HS-27A (cell line): ENCODE measurements at places on chromosomes 3 and 15.
A peak's percentile ranks its signal among the peaks of the same experiment; 100 is the strongest.

DNA sequence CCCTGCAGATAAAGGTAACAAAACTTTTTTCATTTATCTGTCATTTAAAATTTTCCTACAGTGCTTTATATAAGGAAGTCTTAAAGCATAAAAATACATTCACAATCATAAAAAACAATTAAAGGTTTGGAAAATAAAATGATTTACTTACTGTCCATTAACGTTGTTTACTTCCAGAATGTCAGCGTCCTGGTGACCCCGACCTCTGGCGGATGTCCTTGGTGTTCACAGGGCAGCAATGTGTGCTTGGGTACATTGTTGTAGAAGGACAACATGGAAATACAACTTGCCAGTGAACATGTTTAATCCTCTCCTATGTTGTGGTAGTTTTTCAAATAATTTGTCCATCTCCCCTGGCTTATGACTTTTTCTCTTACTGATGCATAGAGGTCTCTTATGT is 168.8 kb upstream of the NDN start:
- DNase-seq: no peak

- DNase-seq: peak; percentile 63
Observed at GRCh38 chr3:152268555-152269055, at the start of gene MBNL1. Gene MBNL1 (plus strand): TSS chr3:152268929. CDS start chr3:152300194, 31,265 bp downstream.

GRCh38 chr3:49871531-49872153 is 1.9 kb upstream of the CAMKV start:
- DNase-seq: no peak

- DNase-seq: no peak
Observed at GRCh38 chr3:142608631-142609030, 12.4 kb downstream of the PLS1 start.

DNA sequence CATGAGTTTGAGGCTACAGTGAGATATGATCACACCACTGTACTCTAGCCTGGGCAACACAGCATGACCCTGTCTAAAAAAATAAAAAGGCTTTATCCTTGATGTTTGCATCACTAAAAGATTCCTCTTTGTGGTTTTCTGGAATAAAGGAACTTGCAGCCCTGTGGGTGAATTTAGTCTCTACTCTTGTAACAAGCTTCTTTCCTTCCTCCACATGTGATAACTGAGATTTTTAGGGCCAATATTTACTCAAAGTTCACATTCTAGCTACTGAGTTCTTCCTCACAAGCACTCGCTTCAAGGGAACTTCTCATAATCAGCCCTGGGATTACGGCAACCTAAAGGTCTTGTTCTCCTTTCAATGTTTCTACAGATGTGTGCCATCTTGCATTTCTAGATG is 24.6 kb downstream of the COMMD2 start:
- no peak for DNase-seq

DNA sequence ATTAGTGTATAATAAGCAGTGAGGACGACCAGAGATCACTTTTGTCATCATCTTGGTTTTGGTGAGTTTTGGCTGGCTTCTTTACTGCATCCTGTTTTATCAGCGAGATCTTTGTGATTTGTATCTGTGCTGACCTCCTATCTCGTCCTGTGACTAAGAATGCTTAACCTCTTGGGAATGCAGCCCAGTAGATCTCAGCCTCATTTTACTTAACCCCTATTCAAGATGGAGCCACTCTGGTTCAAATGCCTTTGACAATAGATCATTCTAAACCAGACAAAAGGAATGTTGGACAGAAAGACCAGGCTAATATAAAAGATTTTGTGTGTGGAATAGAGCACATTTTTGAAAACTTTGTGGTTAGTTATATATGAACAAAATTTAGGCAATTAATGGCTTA is 618.5 kb upstream of the BCHE start:
- DNase-seq: no peak

GRCh38 chr15:52362497-52362896 is 66.9 kb upstream of the MYO5C start:
- no peak for DNase-seq

DNA sequence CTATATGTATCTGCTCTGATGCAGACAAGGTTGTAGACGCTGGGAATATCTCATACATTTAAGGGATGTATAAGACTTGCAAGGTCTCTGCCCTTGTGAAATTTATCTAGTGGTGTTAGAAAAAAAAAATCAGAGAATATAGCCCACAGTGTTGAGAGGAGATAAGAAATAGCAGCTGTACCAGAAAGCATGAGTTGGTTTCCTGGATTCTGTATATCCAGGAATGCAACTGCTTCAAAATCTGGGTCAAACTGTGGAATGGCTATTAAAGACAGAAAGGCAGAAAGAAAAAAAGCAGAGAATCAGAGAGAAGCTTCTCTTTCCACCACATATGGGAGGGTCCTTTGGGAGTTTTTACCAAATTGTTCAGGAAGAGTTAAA is 1.5 kb upstream of the TMEM212 start:
- DNase-seq: no peak

DNA sequence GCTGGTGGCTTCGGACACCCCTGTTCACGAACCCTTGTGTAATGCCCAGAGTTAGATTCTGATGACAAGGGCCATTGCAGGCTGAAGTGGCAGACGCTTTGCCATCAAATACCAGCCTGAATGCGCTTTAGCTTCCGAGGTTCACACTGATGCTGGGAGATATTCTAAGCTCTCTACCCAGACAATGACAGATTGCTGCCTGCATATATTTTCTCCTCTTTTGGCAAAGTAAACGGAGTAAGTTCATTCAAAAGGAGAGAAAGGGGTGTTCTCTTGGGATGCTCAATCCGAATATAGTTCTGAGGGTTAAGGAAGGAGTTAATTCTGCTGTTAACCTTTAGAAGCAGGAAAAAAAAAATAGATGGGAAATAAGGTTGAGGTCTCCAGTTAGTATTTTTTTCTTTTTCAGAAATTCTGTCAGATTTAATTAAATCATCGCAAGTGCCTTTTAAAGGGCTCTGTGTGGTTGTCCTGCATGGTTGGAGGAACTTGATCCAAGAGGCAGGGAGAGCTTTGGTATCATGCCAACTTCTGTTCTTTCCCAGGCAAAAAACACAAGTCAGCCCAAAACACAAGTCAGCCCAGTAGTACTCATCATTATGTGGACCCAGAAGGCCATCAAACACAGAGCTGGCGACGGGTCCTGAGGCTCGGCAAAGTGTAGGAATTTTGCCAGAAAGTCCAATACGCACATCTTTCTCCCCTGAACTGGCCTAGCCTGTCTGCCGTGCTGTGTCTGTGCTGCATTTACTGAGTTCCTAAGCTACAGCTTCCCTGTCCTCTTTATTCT is 70.9 kb upstream of the ST8SIA2 start:
- no peak for DNase-seq

DNA sequence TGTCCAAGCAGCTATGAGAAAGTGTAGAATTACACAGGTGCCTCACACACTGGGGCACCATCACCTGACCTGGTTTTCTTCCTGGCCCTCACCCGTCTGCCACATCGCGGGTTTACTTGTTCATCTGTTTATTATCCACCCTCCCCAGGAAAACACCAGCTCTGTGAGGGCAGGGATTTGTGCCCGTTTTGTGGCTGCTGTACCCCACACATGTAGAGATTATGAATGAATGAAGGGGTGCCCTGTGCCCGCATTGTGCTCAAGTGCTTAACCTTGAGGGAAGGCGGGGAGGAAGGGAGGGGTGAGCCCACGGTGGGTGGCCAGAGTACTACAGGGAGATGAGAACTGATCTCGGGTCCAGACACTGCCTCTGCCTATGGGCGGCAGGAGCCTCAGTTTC is 108.4 kb downstream of the WNT7A start:
- no peak for DNase-seq

DNA sequence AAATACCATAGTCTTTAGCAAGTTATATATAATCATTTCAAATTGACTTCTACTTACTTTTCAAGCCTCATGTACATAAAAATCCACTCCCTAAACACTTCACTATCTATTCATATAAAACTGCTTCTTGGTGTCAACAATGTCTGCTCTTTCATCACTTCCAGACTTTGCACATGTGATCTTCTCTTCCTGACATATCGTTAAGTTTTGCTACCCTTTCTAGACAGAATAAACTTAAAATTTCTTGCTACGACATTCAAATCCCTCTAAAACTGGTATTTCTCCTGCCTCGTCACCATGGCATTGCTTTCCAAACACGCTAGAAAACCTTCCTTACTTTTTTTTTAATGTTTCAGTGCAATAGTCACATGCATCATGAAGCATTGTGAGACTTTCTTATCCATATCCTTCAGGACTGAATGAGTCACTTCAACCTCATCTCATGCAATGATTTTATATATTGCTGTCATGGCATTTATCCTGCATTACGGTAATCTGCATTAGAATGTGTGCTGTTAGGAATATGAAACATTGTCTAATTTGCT is 122.8 kb downstream of the GMNC start:
- no peak for DNase-seq

GRCh38 chr15:26103002-26103404 is 239.9 kb upstream of the ATP10A start:
- DNase-seq: no peak

GRCh38 chr3:189898559-189899153 is 222.0 kb downstream of the P3H2 start:
- DNase-seq: no peak

GRCh38 chr3:107970993-107971580 is 119.7 kb downstream of the CD47 start:
- no peak for DNase-seq

GRCh38 chr15:48242015-48242414 is 35.9 kb downstream of the SLC12A1 start:
- DNase-seq: no peak

DNA sequence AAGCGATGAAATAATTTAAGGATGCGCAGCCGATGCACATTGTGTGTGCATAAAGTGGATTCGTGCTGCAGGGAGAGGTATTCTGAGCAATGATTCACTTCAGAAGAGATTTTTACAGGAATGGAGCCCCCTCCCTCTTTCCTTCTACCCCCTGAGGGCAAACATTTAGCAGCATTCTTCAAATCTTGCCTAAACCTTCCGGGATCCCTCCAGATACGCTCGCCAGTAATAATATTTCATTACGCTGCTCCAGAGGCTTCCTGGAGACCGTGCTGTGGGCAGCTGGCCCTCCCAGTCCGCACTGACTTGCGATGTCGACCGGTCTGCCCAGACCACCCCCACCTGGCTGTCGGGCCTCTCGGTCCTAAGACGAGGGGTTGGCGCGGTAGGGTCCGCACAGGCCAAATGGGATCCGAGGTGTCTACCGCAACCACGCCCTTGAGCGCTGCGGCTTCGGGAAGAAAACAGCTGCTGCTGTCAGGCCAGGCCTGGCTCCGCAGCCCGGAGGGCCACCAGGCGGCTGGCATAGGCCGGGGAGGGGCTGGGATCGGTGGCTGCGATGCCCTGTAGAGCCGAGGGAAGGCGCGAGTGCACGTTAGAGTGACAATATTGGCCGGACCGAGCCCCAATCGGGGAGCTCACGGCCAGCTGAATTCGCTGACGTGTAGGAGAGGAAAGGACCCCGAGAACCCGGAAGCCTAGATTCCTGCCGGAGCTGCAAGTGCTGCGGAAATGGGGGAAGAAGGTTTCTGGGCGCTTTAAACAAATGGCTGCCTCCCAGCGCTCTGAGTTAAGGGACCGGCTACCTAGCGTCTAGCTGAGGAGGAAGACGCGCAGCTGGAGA is 14.3 kb downstream of the ZIC4 start:
- no peak for DNase-seq

GRCh38 chr3:131390331-131390730 is 8.8 kb downstream of the NUDT16 start:
- no peak for DNase-seq

- no peak for DNase-seq
Observed at GRCh38 chr3:65950340-65951326, 88.1 kb downstream of the MAGI1 start.

- no peak for DNase-seq
Observed at GRCh38 chr3:174937478-174937877, 78.3 kb downstream of the NAALADL2 start.

GRCh38 chr3:53065841-53066480 is 20.1 kb upstream of the SFMBT1 start:
- DNase-seq: no peak

DNA sequence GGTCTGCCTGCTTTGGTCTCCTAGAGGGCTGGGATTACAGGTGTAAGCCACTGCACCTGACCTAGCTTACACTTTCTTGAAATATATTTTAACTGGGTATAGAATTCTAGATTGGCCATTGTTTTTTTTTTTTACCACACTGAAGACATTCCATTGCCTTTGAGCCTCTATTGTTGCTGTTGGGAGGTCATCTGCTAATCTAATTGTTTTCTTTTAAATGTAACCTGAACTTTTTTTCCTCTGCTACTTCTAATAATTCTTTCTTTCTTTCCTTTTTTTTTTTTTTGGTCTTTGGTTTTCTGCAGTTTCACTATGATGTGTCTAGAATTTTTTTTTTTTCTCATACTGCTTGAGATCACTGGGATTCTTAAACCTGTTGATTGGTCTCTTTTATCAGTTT is 28.1 kb downstream of the ERICH6 start:
- DNase-seq: no peak

DNA sequence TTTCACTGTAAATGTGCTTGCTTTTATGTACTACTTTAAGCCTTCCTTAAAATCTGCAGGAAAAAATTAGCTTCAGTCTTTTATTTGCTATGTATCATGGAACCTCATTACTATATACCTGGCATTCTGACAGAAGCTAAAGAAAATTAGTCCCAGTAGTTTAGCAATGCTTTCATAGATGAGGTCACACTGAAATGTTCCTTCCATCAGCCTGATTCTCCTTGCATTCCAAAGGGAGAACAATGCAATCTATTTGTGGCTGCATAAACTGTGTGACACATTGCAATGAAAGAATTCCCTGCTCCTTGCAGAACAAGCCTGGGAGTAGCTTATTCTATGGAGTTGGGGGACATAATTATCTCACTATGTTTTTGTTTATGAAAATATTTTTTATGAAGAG is 691.5 kb upstream of the ARPP21 start:
- no peak for DNase-seq

GRCh38 chr3:188539631-188540194 is 385.8 kb downstream of the LPP start:
- no peak for DNase-seq

- DNase-seq: no peak
Observed at GRCh38 chr15:25464784-25465183, 26.0 kb upstream of the UBE3A start.

- peak; percentile 26 for DNase-seq
Observed at GRCh38 chr3:169454823-169455222, 208.7 kb downstream of the MECOM start.

DNA sequence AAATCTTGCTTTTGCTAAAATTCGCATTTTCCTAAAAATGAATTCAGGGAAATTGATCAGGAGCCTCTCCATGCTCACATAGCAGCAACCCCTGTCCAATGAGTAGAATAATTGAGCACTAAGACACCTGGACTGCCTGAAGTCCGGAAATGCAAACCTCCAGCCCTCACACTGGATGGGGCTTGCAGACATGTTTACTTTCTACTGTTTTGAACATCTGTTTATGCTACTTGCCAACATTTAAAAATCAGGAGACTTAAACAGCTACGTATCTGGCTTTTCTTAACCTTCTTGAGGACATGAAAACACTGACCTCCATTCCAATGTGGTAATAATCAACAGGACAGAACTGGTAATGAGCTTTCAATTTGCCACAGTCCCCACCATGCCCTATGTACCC is 184.4 kb downstream of the SHOX2 start:
- no peak for DNase-seq
